KBM-7 (cell line): ENCODE measurements at places on chromosomes 3 and 15.

- DNase-seq: peak; percentile 76
Measured at GRCh38 chr15:69161079-69161877, 843 bp downstream of the GLCE start.

DNA sequence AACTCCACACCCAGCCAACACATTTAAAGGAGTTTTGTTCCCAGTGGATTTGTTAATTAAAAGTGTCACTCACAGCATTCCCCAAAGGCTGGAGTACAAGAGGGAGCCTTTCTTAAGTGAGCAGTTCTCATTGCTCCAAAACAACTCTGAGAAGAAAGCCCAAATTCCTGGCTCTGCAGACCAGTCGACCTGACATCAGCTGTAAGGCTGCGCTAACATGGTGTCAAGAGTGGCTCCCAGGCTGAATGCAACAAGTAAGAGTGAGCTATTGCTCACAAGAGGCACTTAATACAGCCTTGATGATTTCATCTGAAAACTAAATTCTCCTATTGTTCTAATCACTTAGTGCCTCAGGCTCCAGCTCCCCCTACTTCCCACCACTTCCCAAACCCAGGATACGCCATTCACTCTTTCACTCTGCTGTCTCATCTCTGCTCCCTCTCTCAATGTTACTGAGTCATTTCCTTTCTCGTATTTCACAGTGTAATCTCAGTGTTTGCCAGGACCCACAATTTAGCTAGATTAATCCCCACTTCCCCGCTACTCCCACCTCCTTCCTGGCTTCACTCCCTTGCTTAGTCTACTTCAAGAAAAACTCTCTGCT is 81.8 kb downstream of the WWTR1 start:
- DNase-seq: peak; percentile 64

DNA sequence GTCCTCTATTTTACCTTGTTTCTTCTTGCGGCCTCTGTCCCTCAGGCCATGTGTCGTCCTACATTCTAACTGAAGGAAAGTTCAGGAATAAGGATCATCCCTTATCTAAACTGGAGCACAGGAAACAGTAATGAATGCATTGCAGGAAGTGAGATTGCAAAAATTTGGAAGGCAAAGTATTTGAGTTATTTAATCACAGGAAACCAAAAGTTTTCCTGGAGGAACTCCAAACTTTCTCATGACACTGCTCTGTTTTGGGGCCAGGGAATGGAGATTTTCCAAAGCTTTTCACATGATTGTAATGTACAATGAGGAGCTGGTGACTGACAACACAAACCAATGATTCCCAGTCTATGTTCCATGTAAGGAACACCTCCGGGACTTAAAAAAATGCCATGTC is 57.8 kb upstream of the PLSCR4 start:
- DNase-seq: no peak

- DNase-seq: peak; percentile 12
Measured at GRCh38 chr3:53753518-53754183, 92.6 kb downstream of the CHDH start.

DNA sequence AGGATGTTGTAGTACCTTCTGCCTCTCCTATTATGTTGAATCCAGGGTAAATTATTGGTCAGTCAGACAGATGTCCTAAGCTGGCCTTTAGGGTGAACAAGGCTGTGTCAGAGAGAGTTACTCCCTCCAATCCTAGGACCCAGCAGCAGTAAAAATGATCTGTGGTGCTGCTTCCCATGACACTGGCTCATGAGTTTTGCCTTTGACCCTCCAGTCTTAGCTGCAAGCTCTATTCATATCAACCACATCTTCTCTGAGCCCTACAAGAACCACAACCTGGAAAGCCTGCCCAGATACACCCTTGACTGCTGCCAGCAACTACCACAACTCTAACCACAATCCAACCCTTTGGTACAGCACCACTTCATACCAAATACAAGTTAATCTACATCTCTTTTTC is 27.2 kb upstream of the PHLDB2 start:
- peak; percentile 50 for DNase-seq

DNA sequence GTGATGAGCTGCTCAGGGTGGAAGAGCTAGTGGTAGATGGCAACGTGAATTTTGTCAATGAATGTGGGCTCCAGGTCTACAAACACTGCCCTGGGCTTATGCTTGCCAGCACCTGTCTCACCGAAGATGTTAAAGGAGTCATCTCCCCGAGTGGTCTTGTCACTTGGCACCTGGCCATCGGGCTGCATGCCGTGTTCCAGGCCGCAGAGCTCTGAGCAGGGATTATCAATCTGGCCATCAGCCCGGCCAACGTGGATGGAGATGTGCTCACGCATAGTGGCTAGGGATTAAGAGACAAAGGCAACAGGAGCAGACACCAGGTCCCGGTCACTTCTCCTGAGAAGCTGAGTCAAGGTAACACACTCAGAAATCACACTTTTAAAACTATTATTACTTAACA is 54.8 kb upstream of the ACTC1 start:
- no peak for DNase-seq

DNA sequence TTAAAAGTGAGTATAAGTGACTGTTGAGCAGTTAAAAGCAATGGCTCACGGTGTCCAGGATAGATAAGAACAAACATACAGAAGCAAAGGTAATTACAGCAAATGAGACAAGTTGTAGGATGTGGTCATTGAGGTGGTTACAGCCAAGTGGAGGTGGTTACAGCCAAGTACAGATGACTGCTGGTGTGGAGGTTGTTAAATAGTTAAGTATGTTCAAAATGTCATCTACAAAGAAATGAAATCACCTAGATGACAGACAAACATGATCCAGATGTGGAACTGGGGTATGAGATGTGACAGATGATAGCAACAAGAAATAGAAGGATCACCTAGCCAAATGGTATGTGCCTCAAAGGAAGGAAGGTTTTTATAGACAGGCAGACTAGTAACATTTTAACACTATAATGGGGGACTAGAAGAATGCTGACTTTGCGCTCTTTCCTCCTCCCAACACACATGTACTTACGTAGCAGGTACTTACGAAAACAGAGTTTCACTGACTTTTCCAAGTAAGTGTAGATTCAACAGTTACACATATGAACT is 6.8 kb upstream of the ANKRD28 start:
- DNase-seq: peak; percentile 67

DNA sequence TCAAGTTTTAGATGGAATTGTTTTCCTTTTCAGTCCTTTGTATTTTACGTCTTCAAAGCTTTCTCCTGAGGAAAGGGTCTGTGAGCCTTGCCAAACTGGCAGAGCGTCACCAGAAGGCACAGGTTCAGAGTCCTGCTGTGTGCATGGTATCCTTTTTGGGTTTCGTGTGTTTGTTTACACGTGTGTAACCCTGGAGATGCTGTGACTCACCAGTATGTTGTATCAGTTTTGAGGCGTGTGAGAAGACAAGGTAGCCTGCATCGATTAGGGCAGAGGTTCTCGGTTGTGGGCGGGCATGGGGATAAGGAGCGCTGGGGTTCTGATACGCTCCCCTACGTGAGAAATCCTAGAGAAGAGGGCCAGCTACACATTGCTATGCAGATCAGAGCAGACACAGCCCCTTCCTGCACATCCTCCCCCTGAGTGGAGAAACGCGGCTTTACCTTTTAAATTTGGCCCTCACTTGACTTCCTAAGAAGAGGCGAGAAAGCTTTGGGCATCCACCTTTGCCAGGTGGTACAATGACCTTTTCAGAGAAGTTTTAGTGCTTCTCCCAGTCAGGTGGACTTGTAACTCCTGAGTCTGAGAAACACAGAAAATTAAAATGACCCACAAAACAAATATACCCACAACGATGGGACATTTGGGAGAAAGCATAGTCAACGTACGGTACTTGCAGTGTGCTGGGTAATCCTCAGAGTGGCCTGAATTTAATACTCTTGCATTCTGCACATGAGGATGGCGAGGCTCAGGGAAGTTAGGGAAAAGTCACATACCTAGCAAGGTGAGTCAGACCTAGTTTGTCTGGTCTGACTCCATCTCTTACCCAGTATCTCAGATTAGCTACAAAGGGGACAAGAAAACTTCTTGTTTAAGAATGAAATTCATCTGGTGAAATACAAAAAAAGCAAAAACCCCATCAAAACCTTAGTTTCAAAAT is 38.1 kb downstream of the TRAK1 start:
- no peak for DNase-seq

DNA sequence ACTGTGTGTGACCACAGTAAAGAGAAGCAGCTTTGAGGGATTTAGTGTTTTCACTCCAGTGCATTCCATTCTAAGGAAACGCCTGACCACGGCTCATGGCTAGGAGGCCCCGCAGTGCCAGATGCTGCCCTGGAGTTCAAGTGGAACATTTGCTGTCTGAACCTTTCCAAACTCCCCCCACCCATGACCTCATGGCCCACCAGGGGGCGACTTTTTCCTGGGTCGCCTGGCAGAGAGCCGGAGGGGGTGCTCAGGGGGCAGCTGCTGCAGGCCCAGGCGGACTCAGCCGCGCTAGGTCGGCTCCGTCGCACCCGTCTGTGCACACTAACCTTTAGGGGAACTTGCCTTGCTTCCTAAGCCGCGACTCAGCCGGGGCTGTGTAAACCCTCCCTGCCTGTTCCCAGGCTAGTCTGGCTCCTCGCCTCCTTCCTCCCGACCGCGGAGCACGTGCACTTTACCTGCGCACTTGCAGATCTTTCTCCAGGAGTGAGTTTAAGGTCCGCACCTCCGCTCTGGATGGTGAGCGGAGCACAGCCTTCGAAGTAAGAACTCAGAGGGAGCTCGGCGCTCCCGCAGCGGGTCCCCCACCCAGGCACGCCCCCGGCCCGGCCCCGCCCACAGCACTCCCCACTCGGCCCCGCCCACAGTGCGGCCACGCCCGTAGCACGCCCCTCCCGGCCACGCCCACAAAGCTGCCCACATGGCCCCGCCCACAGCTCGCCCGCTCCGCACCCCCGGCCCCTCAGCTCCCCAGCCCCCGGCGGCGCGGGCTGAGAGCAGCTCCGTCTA is at the start of gene OCA2:
OCA2 (minus strand) TSS at position 550 of the 789 bp plus-strand sequence. CDS start 17,441 bp downstream, outside the sequence.
- DNase-seq: peak; percentile 86

GRCh38 chr3:38094999-38095398 is 41.9 kb downstream of the ACAA1 start:
- DNase-seq: no peak

GRCh38 chr3:114718898-114719210 is 425.0 kb downstream of the TIGIT start:
- no peak for DNase-seq

DNA sequence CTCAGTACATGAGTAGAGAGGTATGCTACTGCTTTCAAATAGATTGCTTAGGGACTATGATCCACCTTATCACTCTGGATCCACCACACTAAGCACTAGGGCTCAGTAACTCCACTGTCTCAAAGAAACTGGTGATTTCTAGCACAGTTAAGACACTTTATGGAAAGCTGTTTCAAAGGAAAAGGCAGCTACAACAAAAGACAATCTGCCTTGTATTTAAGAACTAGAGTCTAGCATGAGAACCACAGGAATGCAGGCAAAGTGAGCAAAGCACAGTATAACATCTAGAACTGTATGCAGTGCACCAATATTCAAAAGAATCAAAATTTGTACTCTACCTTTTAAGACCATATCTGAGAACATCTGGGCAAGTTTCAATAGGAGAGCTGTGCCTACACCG is 17.9 kb downstream of the TFRC start:
- DNase-seq: no peak

DNA sequence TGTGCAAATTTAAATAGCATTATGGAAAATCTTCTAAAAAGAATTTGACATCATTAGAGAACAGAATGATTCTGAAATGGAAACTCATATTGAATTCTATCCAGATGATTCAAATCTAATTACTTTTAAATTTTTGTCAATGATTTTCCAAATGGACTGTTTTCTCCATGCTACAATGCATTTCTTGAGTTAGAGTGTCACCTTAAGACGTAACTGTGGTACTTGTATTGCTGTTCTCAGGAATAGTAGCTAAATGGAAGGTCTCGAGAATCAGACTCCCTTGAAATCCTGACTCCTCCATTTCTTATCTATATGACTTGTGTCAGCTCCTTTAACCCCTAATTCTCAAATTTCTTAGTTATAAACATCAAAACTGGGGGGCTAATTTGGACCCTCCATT is 102.3 kb downstream of the P2RY1 start:
- no peak for DNase-seq

DNA sequence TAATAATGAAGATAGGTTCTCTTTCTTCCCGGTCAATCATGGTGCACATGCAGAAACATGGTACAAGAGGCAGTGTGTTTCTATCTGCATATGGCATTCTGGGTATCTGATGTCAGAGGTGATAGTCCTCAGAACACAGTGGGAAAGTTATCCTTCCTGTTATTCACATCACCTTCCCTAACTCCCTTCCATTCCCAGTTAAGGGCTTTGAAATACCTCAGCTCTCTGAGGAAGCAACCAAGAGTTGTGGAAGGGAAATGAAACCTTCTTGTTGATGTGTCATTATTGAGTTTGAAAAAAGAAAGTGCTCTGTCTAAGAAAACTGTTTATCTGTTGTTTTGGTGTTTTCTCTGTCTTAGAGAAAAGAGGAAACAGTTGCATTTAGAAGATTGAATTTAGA is 21.9 kb upstream of the P2RY13 start:
- no peak for DNase-seq

GRCh38 chr3:12948891-12949711 is 107.7 kb upstream of the RPL32 start:
- peak; percentile 53 for DNase-seq

- DNase-seq: no peak
Measured at GRCh38 chr3:177295116-177295515, 97.8 kb upstream of the TBL1XR1 start.

DNA sequence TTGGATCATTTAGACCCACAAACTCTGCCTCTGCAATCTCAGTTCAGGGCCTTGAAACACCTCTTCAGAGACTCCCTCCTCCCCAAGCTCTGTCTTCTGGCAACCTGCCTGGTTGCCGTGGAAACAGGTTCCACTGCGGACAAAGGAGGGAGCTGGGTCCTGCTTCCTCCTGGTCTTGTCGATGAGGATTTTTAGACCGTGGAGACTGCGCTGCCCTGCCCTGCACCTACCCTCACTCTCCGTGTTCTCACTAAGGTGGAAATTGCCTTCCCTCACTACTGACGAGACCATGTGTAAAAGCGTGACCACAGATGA is at the start of gene RTP1:
RTP1 (plus strand) TSS at position 152 of the 315 bp plus-strand sequence; CDS start at position 182, 30 bp downstream.
- no peak for DNase-seq

GRCh38 chr3:166471074-166471767 is 634.0 kb upstream of the BCHE start:
- DNase-seq: no peak

DNA sequence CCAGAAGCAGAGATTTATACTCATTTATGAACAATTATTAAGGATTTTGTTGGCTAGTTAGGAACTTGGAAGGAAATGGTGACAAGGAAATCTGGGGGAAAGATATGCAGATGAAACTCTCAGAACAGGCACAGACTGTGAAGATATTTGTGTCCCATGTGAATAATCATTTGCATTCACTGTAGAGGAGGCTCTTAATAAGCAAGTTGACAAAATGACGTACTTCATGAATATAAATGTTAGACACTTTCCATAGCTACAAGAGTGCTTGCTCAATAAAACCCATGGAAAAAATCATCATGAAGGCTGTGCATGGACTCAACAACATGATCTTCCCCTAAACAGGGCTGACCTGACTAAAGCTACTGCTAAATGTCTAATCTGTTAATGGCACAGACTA is 59.7 kb downstream of the MAP4 start:
- no peak for DNase-seq

- no peak for DNase-seq
Measured at GRCh38 chr15:44102675-44103254, 92.3 kb downstream of the FRMD5 start.

- peak; percentile 95 for DNase-seq
Measured at GRCh38 chr3:47420511-47421484, 40.0 kb downstream of the PTPN23 start.

- DNase-seq: no peak
Measured at GRCh38 chr3:19972054-19972453, 25.2 kb downstream of the RAB5A start.

- DNase-seq: no peak
Measured at GRCh38 chr15:101482526-101483371, 6.8 kb downstream of the PCSK6 start.
